Activated naive CD8-positive, alpha-beta T cell treated with anti-CD3 and anti-CD28 coated beads, Interleukin-2, amount 10 ng/mL, durations not matched to agents 7 days and 5 days (primary cell): ENCODE measurements at places on chromosomes 1 and 21. TPM values are rescaled to one million over a fixed set of nuclear protein-coding genes. Genes with fewer than 3 reads are reported as not detected.

SPATA1 gene
- 4.0 TPM for total RNA-seq

HSPB7 gene
- not detected for total RNA-seq

IFI44L gene
- total RNA-seq: 290 TPM

NTMT2 gene
- not detected for total RNA-seq
